A549 treated with dexamethasone at 1 μM for 4 hours (cell line): ENCODE measurements at places on chromosomes 6 and 20. TPM values are rescaled to one million over a fixed set of nuclear protein-coding genes. Genes with fewer than 3 reads are reported as not detected.

MDN1 gene
- total RNA-seq = 7.6 to 11.8 TPM (median 11.0 TPM) in 5 replicates

RREB1 gene
- 8.9 to 17.4 TPM (median 15.1 TPM) in 5 replicates for total RNA-seq

RSPO3 gene
- 68.8 to 84.3 TPM (median 77.2 TPM) in 5 replicates for total RNA-seq

HINT3 gene
- total RNA-seq = 5.2 to 6.5 TPM (median 5.5 TPM) in 5 replicates

IGF2R gene
- total RNA-seq = 29.0 to 37.7 TPM (median 33.6 TPM) in 5 replicates

ELOVL4 gene
- total RNA-seq = 1.4 to 1.8 TPM (median 1.6 TPM) in 5 replicates

HCRTR2 gene
- total RNA-seq = not detected in 5 replicates

DYNLT2 gene
- total RNA-seq = 0.43 to 0.62 TPM (median 0.56 TPM) in 5 replicates

PAX1 gene
- 0.05 to 0.11 TPM in 2 of 5 replicates, not detected in the others for total RNA-seq

AK9 gene
- 1.1 to 1.4 TPM (median 1.3 TPM) in 5 replicates for total RNA-seq

OR2J3 gene
- total RNA-seq = not detected in 5 replicates

UBE2C gene
- total RNA-seq = 220 to 247 TPM (median 230 TPM) in 5 replicates
